Right lung (tissue), 10 donors: ENCODE measurements at places on chromosomes 3 and 15.

DNA sequence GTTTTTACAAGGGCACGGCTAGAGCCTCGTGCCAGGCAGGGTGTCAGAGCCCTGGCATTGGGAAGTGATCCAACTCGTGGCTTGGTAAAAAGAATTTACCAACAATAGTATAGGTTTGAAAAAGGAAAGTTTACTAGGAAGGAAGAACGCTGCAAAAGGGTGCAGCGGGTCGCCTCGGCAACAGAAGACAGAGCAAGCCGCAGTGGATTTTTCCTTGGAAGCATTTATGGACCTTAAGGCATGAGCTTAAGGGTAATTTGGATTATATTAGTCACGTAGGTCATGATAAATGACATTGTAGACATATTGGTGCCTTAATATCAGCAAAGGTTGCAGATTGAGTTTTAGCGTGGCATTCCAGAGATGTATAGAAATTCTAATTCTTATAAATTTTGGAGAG lies 163.4 kb upstream of the PPP2R3A start:
- DNase-seq, result no peak

GRCh38 chr15:81298611-81299010 lies 25.3 kb downstream of the STARD5 start:
- DNase-seq, result no peak

DNA sequence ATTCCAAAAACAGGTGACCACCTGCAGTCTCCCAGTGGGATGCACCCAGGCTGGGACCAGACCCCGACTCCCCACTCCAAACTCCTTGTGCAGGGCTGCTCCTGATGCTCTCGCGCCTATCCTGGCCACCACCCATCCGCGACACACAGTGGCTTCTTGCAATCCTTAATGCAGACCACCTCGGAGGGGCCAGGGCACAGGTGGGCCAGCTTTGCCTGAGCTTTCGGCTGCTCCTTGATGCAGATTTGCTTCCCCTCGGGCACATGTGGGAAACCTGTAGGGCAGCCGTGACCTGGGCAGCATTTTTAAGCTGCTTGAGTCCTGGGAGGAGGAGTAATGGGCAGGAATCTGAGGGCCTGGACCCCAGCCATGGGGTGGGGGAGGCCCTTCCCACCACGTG lies 18.9 kb downstream of the SLC6A11 start:
- no peak for DNase-seq

DNA sequence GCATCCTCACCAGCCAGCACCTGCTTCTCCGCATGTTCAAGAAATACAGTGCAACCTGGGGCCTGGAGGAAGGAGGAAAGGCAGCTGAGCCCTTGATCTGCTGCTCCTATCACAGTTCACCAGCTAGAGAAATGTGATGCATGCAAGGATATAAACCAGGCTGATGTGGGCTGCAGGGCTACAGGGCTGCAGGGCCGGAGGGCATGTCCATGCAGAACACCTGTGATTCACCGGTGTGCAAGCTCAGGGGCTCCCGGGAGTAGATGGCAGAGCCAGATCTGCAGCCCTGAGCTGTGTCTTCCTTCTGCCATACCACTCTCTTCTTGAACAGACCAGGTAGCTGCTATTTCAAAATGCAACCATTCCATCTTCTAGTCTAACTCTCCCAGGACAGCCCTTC lies 84.9 kb downstream of the HMG20A start:
- DNase-seq, result no peak

GRCh38 chr3:54355800-54356199 lies 233.4 kb downstream of the CACNA2D3 start:
- no peak for DNase-seq

DNA sequence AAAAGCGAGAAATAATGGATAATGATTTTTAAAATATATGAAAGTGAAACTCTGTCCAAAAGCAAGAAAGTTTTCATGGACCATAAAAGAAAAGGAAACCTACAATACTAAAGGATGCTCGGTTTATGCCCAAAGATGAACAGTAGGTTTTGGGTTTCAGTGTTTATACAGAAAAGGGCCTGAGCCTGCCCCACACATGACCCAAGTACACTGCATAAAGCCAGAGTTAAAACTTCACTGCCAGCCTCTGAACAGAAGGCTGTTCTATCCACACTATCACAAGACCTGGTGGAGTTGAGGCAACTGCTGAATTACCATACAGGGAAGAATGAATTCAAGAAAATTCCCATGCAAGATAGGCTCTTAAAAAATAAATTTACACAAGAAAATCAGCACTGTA lies 165.2 kb downstream of the MECOM start:
- no peak for DNase-seq

- no peak for DNase-seq
These were observed 470.2 kb upstream of the AGTR1 start for GRCh38 chr3:148227534-148227933.

GRCh38 chr3:75341324-75342067 lies 322.6 kb upstream of the FRG2C start:
- no peak for DNase-seq

DNA sequence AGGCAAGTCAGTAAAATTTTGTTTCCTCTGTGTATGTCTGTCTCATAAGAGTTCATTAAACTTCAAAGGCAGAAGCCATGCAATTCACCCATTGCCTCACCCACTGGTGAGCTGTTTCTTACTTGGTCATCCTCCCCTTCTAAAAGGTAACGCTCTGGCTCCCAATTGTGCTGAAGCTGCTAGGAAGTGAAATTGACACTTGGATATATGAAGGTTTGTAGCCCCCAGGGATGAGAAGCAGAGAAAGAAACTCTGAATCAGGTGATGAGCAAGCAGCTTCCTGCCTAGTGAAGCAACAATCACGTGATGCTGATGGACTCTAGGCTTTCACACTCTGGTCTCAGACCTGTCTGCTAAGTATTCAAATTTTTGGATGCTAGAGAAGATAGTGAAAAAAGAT lies 70.7 kb downstream of the CD200R1L start:
- no peak for DNase-seq

DNA sequence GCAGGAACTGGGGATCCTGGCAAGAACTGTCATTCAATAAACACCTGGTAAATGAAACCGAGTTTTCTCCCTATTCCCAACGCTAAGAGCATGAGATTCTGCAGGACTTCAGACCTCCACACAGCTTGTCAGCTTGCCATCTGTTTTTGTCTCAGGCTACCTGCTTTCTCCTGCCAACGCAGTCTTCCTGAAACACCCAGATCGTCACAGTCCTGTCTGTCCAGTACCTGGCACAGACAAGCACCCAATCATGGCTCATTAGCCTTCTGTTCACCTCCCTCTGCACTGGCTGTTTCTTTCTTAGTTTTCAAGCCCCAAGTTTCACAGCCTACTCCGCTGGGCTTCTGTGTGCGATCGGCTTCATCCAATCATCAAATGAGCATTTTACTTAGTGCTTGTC lies 5.0 kb downstream of the SLC12A8 start:
- DNase-seq, result no peak

DNA sequence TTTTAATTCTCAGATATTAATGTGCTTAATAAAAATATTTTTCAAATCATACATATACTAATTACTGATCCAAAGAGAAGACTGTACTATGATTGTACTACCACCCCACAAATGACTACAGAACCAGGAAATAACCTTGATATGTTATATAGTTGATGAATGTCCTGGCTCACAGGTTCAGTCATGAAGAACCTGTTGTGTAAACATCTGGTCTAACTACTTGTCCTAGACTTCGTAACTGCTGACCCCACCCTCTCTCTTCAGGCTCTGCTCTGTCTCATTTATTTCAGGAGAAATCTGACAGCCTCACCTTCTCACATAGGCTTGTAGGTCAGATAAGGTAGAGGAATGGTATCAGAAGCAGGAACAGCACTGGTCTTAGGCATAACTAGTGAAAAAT lies 14.7 kb upstream of the CSTA start:
- DNase-seq, result no peak

DNA sequence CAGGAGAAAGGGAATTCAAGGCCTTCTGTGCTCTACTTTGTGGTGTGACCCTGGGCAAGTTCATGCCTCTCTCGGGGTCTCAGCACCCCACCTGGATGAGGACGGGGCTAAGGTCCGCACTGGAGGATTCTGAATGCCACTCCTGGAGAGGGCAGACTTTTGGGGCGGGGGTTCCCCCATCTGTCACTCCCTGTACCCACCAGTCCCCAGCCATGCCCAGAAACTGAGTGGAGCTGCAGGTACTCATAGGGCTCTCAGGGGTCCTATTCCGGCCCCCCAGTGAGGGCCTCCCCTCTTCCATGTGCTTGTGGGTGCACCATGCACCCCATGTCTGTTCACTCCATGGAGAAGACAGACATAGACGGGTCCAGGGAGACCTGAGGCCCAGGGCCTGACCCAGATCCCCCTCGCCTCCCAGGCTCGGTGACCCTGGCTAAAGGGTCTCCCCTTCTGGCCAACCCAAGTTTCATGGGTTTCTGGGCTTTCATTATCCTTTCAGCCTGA lies 26.0 kb downstream of the ACSBG1 start:
- no peak for DNase-seq

DNA sequence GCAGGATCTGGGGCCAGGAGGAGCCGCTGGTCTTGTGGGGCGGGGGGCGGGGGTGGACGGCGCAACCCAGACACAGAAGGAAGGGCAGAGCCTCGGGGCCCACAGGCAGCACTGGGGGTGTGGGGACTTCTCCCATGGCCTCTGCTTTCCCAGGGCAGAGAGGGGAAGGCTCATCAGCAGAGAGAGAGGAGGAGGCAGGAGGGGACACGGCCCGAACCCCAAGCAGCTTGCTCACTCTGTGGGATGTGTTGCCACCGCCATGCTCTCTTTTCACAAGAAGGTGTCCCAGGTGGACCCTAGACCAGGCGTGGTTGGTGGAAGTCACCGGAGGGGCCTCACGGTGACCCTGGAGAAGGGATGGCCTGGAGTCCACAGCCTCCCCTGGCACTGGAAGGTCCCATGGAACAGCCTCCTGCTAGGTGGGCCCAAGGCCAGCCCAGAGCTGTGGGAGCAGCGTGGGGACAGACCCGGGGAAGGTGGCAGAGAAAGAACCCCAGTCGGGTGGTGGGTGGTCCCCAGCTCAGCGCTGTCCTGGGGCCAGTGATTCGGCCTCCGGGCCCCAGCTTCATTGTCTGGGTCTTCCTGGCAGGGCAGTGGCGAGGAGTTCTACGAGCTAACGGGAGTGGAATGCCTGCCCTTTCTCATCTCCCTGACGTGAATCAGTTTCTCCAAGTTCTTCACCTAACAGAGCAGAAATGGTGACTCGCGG lies 46.8 kb upstream of the PCSK6 start:
- no peak for DNase-seq

DNA sequence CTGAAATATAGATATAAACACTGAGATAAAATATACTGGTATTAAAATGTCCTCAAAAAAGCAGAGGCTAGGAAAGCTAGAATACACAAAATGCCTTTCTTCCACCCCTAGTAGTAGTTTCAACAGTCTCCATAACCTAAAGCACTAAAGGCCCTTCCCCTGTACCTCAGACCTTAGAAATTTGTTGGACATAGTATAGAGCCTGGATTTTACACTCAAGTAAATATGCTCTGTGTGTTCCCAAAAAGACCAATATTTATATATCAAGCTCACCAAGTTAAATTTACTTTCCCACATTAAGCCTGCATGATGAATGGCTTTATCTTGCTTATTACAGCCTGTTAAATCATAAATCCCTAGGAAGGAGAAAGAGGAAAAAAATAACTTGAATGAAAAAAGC lies 378.7 kb upstream of the AZI2 start:
- DNase-seq, result no peak

GRCh38 chr3:169818316-169818715 lies 5.6 kb upstream of the LRRC34 start:
- DNase-seq, result no peak

- no peak for DNase-seq
These were observed 107.3 kb upstream of the STT3B start for GRCh38 chr3:31425401-31425800.

GRCh38 chr3:52494886-52495495 lies at the start of gene STAB1:
Gene STAB1, plus strand, starts transcription at chr3:52495338. Its CDS starts 76 bp downstream, at chr3:52495414.
- DNase-seq, result peak; percentile 27

DNA sequence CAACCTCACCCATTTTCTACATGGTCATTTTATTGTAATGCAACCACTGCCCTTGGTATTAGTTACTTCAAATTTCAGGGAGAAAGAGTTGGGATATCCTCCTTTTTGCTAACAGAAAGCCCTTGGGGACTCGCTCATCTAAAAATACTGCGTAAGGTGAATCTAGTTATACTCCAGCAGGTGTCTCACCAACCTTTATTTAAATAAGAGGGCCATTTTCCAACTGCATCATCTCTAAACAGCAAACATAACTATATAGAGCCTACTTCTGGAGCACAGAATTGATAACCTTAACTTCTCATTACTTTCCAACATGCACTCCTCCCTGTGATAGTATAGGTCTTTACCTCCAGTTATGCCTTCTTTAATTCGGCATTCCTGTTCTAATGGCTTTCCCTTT lies 77.5 kb downstream of the TBL1XR1 start:
- DNase-seq, result no peak

GRCh38 chr3:312911-313310 lies 116.3 kb downstream of the CHL1 start:
- DNase-seq, result no peak

DNA sequence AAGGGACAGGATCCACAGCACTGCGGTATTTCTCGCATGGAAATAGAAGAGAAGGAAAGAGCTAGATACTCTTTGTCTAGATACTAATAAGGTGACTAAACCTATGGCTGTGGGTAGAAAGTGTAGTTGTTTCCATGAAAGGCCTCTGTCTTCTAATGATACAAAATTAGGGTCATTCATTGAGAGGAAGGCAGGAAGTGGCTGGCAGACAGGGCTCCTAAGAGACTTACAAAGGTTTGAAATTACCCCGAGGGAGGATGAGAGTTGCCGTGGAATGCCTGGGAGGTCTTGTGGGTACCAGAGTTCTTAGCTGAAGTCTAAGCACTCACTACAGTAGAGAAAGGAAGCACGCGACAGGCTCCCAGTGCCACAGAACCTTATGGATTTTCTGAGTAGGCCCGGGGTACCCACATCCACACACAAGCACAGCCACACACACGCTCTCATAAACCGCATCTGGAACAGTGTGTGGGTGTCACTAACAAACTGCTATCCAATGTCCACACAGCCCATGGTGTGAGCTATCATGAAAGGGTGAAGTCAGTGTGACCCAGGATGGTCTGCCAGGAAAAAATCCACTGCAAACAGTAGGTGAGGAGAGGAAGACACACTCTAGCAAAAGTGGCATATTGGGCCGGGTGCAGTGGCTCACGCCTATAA lies 221.4 kb downstream of the FAM43A start:
- no peak for DNase-seq

DNA sequence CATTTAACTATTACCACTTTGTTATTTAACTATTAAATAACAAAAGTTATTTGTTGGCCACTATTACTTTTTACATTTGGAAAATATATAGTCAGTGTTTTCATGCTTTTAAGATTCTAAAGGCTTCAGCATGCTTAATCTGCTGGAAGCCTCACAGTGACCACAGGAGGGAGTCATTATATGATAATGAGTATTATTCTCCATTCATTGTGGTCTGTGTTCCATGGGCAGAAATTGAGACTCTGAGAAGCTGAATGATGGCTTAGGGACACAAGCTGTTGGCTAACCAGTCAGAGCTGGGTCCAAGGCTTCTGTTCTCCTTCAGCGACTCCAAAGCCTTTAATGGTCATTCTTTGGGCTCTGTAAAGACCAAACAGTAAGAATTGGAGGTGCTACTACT lies 64.7 kb downstream of the BFSP2 start:
- DNase-seq, result no peak

GRCh38 chr3:138681463-138682220 lies 73.1 kb downstream of the FAIM start:
- DNase-seq, result no peak
